Frontal cortex (tissue), 4 donors: ENCODE measurements at places on chromosomes 16 and 17. TPM values are rescaled to one million over a fixed set of nuclear protein-coding genes. Genes with fewer than 3 reads are reported as not detected.

The ANKRD40CL gene
- total RNA-seq = not detected

DNA sequence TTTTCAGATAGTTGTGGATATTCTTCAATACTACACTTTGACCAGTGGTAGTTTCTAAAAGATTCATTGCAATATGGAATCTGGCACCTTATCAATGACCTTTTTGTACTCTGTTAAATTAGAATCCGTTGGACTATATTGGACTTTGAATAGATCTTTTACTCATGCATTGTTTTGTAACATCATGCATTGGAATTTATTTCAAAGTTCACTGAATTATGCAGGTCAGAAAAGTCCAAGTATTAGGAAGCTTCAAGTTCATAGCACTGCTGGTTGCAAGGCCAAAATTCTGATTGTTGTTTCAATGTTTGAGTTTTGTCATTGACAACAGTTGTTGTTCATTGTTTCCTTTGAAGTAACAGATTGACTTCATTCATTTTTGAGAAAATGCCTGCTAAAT is 7.9 kb upstream of the DHRS11 start:
- no peak for DNase-seq

- DNase-seq = no peak
Measured at GRCh38 chr16:81928975-81929374, 82.3 kb downstream of the SDR42E1 start.

DNA sequence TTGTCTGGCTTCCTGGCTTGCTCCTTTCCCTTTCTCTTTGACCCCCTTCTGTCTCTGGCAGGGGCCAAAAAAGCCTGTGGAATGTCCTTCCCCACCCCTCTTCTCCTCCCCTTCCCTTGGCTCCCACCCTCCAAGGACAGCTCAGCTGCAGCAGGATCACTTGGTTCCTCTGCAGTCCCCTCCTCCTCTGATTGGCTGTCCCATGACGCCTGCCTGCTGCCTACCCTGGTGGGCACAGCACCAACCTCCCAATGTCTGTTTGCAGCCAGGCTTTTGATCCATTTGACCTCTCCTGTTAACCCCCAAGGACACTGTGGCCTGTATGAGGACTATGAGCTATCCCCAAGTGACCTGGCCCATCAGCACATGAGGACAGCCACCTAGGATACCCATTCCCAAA is 14.8 kb upstream of the MTMR4 start:
- DNase-seq = peak; percentile 62

DNA sequence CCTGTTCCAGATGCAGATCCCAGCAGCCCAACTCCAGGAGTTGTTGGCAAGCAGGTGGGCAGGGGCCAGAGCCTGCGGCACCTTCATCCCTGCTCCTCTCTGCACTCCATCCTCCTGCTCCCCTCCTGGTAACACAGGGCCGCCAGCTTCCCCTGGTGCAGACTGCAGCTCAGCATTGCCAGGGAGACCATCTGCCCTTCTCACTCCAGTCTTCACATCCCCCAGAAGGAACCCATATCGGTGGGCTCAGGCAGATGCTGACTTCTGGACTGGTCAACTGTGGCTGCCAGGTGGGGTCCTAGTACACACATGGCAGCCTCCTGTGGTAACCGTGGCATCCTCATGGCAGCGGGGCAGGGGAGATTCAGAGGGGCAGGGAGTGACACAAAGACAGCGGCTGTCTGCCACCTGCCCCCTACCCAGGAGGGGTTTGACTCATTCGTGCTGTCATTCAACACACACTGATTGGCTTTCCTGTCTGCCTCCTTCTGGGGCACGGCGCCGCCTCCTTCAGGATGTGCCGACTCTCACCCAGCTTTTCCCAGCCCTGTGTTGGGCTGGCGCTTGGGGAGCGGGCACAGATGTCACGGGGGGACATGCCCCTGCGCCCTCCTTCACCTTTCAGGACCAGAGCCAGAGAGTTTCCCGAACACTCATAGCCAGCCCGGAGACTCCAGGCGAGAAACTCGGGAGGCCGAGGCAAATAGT is 120.9 kb downstream of the CMIP start:
- no peak for DNase-seq

DNA sequence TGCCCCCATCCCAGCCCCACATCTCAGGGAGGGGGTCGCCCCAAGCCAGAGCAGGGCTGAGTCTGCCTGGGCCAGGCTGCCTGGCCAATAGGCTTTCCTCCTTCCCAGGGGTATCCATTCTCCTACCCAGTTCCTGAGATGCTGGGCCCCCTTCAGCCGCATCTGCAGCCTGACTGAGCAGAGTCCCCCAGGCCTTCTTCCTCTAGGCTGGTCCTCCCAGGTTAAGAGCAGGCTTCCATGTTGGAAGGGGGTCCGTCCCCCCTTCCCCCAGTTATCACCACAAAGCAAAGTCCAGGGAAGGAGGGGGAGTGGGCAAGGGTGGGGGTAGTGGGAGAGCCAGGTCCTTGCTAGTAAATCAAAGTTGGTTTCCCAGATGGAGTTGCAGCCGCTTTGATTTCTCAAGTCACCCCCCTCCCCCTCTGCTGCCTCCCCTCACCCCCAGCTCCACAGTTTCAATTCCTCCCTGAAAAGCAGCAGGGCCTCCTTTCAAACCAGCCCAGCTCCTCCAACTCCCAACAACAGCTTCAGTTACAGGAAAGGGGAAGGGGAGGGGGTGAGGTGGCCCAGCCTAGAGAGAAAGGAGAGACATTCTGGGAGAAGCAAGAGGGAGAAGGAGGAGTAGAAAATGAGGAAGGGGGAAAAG is 9.5 kb upstream of the FZD2 start:
- no peak for DNase-seq

DNA sequence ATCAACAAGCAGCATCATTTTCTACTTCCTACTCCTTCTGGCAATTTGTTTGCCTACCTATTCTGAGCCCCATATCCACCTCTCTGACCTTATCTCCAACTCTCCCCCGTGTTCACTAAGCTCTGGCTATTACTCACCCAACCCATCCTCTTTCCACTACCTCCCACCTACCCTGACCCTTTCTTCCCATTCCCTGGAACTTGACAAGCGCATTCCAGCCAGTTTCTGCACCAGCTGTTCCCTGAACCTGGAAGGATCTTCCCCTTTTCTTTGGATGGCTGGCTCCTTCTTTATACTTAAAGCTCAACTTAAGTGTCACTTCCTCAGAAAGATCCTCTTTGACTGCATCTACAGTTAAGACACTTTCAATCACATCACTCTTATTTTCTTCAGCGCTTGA is 2.2 kb downstream of the DCUN1D3 start:
- no peak for DNase-seq

- DNase-seq = no peak
Measured at GRCh38 chr17:3038941-3039340, 24.5 kb downstream of the OR1D5 start.

DNA sequence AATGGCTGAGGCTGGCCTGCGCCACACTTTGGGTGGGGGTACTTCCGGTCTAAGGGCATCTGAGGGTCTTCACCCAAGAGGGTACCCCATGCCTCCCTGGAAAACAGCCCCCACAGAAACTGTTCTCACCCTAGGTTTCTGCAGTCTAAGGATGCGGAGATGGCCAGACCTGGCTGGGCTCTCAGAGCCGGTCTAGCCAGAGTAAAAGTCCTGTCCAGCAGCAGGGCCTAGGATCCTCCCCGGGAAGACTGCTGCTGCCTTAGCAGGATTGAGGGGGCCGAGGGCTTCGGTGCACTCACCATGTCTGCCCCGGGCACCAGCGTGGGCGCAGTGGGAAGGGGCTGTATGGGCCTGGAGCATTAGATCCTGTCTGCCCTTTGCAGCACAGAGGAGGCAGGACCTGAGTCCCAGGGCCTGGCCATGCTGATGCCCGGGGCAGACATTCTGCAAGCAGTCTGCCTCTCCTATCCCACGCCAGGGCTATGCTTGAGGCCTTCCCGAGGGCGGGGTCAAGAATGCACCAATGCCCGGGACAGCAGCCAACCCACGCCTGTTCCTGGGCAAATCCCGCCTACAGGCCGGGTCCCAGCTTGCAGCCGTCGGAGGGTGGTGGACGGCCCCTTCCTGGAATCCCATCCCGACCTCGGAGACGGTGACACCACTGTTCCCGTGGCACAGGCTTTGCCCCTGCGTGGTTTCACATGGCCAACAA is 54.7 kb downstream of the CBFA2T3 start:
- DNase-seq = no peak

The EFNB3 gene
- total RNA-seq = 17.5 TPM

DNA sequence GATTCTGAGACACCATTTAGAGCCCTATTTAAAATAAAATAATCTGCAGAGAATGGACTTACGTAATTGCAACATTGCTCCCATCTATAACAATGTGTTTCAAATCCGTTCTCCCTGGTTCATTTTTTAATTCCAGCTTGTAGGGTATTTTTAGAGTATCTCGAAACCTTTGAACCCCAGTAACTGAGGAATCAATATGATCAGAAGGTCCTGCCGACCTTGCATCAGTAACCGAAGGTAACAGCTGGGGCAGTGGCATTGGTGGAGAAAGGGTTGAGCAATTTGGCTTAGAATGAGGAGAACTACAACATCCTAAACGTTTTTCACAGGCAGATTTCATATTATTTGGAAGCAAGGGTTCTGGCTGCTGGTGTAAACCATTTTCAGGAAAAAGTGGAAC is 49.3 kb downstream of the N4BP1 start:
- no peak for DNase-seq

DNA sequence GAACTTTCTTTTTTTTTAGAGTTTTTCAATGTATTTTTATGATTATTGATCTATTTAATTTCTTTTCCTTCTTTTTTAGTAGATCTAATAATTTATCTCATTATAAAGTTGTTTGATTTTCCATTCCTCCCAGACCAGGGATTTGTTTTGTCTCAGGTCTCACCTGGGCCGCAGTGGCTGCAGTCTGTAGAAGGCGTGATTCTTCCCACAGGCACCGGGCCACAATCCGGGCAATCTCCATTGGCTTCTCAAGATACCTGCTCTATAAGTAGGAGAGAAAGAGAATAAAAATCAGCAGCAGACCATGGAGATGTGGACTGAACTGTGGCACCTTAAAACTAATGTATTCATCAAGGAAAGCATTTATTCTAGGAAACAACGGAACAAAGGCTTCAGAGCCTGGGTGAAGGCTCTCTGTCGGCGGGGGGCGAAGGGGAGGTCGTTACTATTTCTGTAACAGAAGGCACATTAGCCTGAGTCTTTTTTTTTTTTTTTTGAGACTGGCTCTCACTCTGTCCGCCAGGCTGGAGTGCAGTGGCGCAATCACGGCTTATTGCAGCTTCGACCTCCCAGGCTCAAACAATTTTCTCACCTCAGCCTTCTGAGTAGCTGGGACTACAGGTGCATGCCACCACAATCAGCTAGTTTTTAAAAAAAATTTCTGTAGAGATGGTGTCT is 42.7 kb downstream of the STAT3 start:
- no peak for DNase-seq

- DNase-seq = peak; percentile 82
Measured at GRCh38 chr17:64505340-64506200, 519 bp downstream of the DDX5 start.

DNA sequence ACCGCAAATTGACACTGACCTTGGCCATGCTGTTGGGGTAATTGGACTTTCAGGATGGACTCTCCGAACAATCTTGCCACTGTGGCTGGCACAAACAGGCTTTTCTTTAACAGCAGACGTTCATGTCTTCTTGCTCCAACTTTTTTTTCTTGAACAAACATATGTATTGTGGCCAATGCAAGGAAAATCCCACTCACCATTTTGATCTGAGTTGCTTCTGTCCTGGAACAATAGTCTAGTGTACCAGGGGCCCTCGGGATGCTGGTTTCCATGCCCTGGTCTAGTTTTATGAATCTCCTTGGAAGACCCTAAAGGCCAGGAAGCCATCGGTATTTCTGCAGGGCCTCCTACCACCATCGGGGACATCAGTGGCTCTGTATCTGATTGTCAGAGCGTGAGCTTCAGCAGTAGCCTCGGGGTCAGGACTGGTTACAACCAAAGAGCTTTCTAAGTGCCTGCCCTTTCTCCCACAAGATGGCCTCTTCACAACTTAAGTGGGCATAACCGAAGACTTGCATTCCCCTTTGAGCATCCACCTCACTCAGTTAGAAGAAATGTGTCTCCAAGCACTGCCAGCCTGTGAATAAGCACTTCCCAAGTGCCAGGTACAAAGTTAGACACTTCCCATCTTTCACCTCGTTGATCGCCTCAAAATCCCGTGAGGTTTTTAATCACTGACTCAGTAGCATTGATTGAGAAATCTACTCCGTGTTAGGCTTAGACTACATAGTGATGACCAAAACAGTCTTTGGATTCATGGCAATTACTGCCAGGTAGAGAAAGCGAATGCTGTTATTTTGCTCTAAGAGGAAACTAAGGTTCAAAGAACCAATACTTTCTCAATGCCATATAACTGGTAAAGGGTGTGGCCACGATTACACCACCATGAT is 87.0 kb upstream of the TBX2 start:
- DNase-seq = no peak
